NCI-H510A treated with DMSO at 0.1 percent for 48 hours (cell line): ENCODE measurements at places on chromosomes 4 and X.
A peak's percentile ranks its signal among the peaks of the same experiment; 100 is the strongest.

- no peak for DNase-seq
These were observed 65.9 kb upstream of the HPF1 start for GRCh38 chr4:169823685-169824084.

DNA sequence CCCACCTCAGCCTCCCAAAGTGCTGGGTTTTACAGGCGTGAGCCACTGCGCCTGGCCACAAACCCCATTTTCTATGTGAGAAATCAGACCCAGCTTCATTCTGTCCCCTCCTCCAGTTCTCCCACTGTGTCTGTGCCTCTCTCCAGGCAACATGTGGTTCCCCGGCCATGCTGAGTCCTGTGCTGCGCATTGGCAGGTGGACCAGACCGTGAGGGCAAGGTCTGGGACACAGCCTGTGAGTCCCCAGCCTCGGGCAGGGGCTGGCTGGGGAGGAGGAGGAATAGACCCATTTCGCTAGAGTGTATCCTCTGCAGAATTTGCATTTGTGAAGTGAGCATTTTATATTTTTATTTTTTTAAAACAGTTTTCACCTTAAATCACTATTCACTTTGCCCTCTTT lies 21.5 kb upstream of the CLDN24 start:
- no peak for DNase-seq

- DNase-seq = no peak
These were observed 10.2 kb upstream of the KCNE5 start for GRCh38 chrX:109635146-109635545.

GRCh38 chr4:184848510-184848909 lies 22.7 kb upstream of the ACSL1 start:
- no peak for DNase-seq

DNA sequence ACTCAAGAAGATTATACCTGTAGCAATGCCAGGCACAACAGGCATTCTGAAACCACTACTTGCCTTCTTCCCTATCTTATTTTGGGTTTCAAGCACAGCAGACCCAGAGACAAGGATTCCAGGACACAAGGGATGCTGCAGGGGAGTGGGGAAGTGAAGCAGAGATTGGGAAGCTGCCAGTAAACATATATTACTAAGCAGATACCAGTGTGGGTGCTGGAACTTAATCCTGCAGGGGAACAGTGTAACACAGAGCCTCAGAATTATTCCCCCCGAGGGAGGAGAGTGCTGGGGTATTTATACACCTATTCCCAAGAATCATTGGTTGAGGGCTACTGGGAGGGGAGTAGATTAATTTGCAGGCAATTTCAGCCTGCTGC lies 33.3 kb upstream of the MAML3 start:
- DNase-seq = no peak

GRCh38 chrX:130975947-130976346 lies 72.9 kb upstream of the ENOX2 start:
- peak; percentile 60 for DNase-seq

- DNase-seq = no peak
These were observed 6.6 kb upstream of the CXXC4 start for GRCh38 chr4:104501290-104501689.

- DNase-seq = no peak
These were observed 137.8 kb downstream of the SCFD2 start for GRCh38 chr4:53228036-53228435.
